Stimulated activated CD4-positive, alpha-beta T cell treated with anti-CD3 and anti-CD28 coated beads, Interleukin-2, amount 100 ng/mL, for 24 hours (primary cell): ENCODE measurements at places on chromosomes 4 and X.

DNA sequence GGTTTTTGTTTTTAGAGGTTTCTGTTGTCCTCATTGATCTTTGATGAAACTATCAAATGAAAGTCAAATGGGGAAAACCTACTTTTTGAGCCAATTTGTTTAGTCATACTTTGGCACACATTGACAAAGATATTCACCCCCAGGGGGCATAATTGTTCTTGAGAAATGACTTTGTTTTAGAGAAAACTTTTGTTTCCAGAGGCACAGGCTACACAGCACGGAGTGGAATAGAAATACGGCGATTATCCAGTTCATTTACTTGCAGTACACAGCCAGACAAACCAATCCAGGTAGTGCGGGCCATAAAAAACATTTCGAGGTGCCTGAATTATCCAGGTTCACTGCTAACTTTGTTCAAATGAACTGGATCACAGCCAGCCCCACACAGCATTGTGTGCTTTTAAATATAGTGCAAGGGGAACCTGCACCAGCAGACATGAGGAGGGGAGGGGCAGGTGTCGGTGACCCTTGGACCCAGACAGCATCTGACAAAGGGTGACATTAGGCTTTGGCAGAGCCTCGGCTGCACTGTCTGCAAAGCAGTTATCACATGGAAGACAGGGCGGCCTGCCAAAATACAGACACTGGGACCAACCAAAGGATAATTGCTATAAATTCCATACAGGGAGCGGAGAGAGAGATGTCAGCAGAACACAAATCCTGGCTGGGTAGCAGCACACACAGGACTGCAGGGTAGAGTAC, 179.6 kb upstream of the NOCT start:
- DNase-seq: no peak

DNA sequence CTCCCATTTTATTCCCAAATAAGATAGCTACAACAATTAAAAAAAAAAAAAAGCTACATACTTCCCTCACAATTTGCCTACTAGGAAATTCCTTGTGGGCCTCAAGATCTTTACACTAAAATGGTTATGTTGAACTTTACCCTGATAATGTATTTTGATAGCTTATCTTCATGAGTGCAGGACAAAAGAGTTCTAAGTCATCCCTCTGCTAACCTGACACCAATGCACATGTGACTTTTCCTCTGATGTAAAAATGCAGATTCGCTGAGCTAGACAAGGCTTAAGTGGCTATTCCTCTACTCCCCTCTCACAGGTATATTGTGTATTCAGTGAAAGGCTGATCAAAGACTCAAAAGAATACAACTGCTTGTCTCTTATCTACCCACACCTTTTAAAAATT, 22.5 kb downstream of the ELF2 start:
- DNase-seq: no peak

- no peak for DNase-seq
Observed at GRCh38 chr4:156762851-156763250, 208.7 kb downstream of the PDGFC start.

DNA sequence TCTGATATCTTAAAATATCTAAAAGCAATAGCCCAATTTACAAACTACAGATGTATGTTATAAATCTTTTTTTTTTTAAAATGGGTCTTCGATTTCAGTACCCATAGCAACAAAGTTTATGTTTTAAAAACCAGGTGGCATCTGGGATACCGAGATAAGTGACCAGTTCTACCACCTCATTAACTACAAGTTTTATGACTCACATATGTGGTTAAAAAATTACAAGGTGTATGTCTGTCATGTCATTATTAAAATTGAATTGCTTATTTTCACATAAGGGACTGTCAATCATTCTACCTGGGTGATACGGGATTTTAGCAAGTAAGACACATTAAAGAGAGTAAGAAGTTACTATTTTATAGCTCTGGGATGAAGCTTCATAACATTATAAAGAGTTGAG, 192.0 kb upstream of the ETNPPL start:
- DNase-seq: no peak

GRCh38 chr4:95580226-95580625, 31.5 kb upstream of the UNC5C start:
- no peak for DNase-seq

GRCh38 chrX:78330540-78330939, 3.1 kb upstream of the CYSLTR1 start:
- no peak for DNase-seq

- no peak for DNase-seq
Observed at GRCh38 chrX:103539695-103540094, 20.4 kb upstream of the RAB40A start.

GRCh38 chr4:158025131-158025530, 147.7 kb downstream of the GASK1B start:
- DNase-seq: no peak

DNA sequence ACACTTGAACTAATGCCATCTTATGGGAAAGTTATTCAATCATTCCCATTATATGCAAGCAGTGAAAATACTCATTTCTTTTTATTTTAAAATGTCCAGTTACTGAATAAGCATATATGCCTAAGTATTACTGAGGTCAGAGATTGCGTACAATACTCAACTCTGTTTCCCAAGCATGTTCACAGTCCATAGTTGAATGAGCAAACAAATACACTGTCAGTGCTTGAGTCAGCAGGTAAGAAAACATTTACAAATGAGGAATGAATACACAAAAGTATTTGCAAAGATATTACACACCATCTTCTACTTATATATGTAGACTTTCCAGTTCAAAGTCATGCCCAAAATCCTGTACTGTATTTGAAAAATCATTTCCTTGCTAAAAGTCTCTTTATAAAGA, 74.1 kb downstream of the TSPAN5 start:
- no peak for DNase-seq

DNA sequence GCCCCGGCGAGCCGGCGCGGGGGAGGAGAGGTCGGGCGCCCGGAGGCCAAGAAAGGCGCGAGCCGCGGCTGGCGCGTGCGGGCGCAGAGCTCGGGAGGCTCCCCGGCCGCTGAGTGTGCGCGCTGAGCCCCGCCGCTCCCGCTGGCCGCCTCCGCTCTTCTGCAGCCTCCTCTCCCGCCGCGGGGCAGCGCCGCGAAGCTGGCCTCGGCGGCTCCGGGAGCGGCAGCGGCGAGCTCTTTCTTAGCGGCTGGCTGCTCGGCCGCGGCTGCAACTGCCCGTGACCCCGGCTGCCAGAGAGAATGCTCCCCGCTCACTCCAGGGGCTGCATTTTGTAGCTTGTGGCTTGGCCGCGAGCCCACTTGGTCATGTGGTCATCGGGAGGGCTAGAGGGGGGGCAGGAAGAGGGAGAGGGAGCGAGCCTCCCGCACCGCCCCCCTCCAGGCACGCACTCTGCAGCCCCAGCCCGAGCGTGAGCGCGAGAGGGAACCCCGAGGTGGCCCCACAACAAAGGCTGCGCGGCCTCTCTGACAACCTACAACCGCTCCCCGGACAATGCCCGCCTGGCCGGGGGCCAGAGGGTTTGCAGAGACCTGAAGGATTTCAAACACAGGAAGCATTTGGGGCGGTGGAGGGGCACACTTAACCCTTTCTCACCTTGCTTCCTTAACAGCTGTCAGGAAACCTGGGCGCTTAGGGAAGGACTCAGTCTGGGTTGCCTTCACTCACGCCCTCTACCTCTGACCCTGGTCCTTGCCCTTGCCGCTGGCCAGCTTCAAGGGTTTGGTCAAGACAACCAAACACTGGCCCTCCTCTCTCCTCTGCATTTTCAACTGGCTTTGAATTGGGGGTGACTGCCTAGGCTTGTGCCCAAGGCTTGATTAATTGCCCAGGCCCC, at the start of gene APLN:
Gene APLN (minus strand): TSS at position 305 of the 895 bp plus-strand sequence. CDS start 326 bp downstream, outside the sequence.
- DNase-seq: peak; percentile 37

- no peak for DNase-seq
Observed at GRCh38 chrX:125850693-125851092, 315.4 kb downstream of the DCAF12L2 start.

- DNase-seq: no peak
Observed at GRCh38 chrX:112803060-112803459, 37.6 kb downstream of the AMOT start.

DNA sequence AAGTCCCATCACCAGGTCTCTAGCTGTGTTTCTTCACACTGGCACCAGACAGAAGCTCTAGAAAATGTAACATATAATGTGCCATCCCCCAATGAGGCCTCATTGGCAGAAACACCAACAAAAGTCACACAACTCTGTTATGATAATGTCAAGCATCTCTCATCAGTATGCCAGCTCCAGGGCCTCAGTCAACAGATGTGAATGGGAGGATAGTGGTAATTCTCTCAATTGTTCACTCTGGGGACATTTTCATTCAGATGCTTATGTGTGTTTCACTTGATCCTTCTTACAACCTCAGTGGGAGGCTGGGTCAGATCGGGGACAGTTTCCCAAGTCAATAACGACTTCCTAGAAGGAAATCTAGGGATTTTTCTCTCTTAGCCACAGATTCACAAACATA, 57.5 kb upstream of the SCOC start:
- DNase-seq: no peak

GRCh38 chrX:107736781-107737531, 38.6 kb downstream of the TSC22D3 start:
- no peak for DNase-seq

- no peak for DNase-seq
Observed at GRCh38 chrX:131861088-131861787, 161.9 kb upstream of the STK26 start.

DNA sequence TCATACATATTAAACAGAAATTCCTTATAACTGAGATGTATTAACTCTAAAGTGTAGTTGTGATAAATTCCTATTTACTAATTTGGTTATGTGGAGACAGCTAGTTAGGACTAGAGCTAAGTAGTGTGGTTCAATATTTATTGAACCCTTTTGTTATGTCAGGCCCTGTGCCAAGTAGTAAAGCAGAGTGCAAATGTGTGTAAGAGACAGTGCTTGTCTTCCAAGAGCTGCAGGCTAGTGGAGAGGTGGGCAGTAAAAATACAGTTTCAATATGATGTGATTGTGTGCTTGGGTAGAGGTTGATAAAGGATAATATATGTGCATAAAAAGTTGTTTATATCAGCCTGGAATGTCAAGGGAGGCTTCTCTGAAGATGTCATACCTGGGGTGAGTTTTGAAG, 80.0 kb downstream of the TBC1D19 start:
- DNase-seq: no peak

DNA sequence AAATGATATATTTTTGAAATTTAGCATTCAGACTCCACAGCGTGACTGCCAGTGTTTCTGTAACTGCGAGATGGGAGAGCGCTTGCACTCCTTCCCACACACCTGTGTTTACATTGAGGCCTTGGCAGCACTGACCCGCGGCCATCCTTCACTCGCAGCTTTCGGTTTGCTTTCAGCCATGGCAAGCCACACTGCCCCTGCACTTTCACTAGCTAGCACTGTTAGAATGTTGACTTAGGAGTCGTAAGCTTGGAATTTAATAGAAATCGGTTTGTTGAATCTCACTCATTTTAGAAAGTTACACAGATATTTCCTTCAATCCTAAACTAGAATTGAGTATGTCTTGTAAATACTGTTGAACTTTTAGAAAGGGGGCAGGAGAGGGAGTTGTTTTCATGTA, 136.2 kb downstream of the CFAP299 start:
- DNase-seq: no peak

DNA sequence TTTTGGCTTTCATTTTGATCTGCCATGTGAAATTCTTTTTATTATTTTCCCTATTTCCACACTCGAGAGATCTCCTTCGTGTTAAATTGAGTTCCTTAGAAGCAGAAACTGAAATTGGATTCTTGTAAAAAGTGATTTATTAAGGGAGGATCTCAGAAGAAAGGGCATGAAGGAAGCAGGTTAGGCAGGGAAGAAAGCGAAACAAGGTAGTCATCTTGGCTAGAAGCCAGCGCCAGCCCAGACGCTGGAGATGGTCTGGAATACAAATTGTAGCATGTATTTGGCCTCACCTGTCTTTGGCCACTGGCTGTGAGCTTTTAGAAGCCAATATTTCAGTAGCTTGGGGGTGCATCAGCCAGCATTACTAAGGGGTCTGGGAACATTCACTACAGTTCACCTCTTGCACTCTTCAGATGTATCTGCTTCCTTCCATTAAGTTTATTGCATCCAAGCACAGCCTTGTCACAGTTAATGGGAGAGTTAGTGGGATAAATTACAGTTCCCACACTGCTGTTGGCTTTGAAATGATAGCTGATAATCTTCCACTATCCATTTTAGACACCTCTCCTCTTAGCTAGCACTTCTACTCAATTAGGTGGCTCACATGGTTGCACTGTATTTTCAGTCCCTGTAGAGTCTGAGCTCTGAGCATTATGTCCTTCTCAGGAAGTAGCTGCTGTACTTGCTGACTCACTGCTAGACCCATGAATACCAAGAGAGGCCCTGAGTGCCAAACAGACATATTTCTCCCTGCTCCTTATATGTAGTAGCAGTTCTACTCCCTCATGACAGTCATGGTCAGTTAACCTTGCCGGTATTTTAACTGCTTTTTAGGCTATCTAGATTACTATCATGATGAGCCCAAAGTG, 14.6 kb downstream of the GRXCR1 start:
- DNase-seq: no peak

GRCh38 chrX:55357236-55357635, 92.5 kb upstream of the PAGE3 start:
- DNase-seq: no peak

DNA sequence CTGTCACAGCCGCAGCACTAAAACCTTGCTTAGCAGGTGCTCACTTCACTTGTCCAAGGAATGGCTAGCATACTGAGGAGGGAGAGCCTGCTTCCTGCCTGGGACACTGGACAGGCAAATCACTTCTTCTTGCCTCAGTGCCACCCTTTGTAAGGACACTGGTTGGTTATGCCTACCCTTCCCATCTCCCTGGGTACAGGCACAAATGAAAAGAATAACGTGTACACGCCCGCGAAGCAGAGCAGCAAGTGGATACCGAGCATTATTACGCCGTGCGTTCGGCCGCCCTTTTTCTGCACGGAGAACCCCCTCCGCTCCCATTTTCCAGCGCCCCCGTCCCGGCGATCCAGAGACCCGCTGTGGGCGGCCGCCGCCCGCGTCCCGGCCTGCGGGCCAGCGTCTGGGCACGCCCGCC, 338 bp upstream of the KLHL2 start:
- DNase-seq: no peak

GRCh38 chrX:115031989-115032388, 14.6 kb upstream of the IL13RA2 start:
- DNase-seq: no peak

DNA sequence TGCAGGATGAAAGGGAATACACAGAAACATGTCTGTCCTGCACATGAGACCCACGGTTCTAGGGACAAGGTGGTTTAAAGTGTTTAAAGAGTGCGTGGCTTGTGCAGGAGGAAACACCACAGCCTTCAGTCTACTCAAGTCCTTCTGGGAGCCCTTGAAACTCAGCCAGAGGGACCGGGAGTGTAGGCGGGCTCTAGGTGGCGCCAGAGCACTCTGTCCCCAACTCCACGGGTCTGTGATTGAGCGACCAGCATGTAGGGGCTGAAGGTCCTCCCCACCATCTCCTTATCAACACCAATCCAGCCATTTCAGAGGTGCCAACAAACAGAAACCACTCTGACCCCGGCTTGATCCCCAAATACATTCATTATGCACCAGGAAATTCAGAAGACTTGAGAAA, 82.0 kb upstream of the CLDN34 start:
- peak; percentile 64 for DNase-seq

DNA sequence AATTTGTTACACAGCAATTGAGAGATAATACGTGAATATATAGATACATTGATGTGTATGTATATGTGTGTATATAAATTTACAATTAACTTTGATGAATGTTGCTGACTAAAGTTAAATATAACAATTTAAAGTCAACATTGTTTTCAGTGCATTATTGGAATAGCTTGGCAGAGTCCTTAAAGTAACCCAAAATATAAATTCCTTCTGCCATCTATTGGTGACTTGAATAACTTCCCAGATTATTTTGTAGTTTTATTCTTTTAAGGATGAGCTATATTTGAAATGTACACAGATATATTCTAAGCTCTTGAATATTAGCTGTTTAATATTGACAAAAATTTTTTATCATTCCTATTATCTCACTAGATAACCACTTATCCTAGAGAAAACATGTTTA, 298.2 kb upstream of the FSTL5 start:
- DNase-seq: no peak
